ENCODE measurements at places on chromosomes 3 and 15. TPM values are rescaled to one million over a fixed set of nuclear protein-coding genes. Genes with fewer than 3 reads are reported as not detected.

The IMPG2 gene
- total RNA-seq: 0.33 TPM

The RBPMS2 gene
- total RNA-seq: not detected

The FRMD4B gene
- total RNA-seq: 1.2 TPM

The TIGIT gene
- not detected for total RNA-seq

The ARNT2 gene
- total RNA-seq: 9.8 TPM

- no peak overlapping the region for H3K4me3 ChIP-seq
- no peak for DNase-seq
- no peaks in the 10 kb centered on the region for H3K36me3 ChIP-seq
- H3K27me3 ChIP-seq: no peaks in the 10 kb centered on the region
- no peaks in the 10 kb centered on the region for H3K4me1 ChIP-seq
- no peak overlapping the region for H3K27ac ChIP-seq
Observed at GRCh38 chr3:71708476-71709105, 16.6 kb downstream of the EIF4E3 start.

- H3K27ac ChIP-seq: peak overlapping the region; percentile 77
- no peak for DNase-seq
- no peaks in the 10 kb centered on the region for H3K27me3 ChIP-seq
- H3K4me1 ChIP-seq: peaks cover 25% of the 10 kb centered on the region
- no peaks in the 10 kb centered on the region for H3K36me3 ChIP-seq
- no peak overlapping the region for H3K4me3 ChIP-seq
Observed at GRCh38 chr3:58627941-58628340, 38.6 kb downstream of the FAM3D start.

DNA sequence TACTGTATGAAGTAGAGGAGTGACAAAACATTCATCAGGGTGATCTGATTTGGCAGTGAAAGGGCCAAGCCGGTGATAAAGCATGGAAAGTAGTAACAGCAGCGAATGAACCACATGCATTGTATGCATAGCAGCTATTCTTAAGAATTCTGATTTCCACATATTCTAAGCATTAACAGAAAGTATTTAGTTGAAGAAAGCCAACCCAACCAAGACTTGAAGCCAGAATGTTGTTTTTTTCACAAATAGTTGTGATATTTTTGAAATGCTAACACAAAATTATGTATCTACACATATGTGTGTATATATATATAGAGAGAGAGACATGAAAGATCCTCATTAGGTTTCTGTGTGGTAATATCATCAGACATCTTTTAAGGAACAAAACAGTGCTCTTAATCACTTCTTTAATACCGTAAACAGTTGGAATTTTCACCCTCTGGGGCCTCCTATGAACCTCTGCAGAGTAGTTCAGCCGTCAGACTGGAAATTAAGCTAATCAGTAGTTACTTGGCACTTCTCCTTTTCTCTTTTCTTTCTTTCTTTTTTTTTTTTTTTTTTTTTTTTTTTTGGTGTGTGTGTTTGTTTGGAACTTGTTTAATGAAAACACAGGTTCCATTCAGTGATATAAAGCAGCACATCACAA is 139.6 kb downstream of the CMSS1 start:
- no peak overlapping the region for H3K4me3 ChIP-seq
- no peaks in the 10 kb centered on the region for H3K36me3 ChIP-seq
- no peaks in the 10 kb centered on the region for H3K4me1 ChIP-seq
- H3K27me3 ChIP-seq: no peaks in the 10 kb centered on the region

- peaks cover 7% of the 10 kb centered on the region for H3K4me1 ChIP-seq
- H3K36me3 ChIP-seq: no peaks in the 10 kb centered on the region
- no peak overlapping the region for H3K27ac ChIP-seq
- H3K27me3 ChIP-seq: no peaks in the 10 kb centered on the region
- DNase-seq: no peak
- no peak overlapping the region for H3K4me3 ChIP-seq
Observed at GRCh38 chr3:169083163-169083562, 580.3 kb downstream of the MECOM start.

- H3K4me1 ChIP-seq: no peaks in the 10 kb centered on the region
- no peaks in the 10 kb centered on the region for H3K27me3 ChIP-seq
- no peak overlapping the region for H3K4me3 ChIP-seq
- H3K27ac ChIP-seq: no peak overlapping the region
Observed at GRCh38 chr3:63595221-63595620, 57.3 kb upstream of the SNTN start.

- H3K36me3 ChIP-seq: no peaks in the 10 kb centered on the region
- peaks cover 21% of the 10 kb centered on the region for H3K4me1 ChIP-seq
- H3K27ac ChIP-seq: peak overlapping the region; percentile 51
- DNase-seq: no peak
- H3K27me3 ChIP-seq: no peaks in the 10 kb centered on the region
- H3K4me3 ChIP-seq: peak overlapping the region; percentile 72
Observed at GRCh38 chr15:74432968-74433591, 678 bp downstream of the SEMA7A start.

GRCh38 chr3:15120986-15121385 is 22.0 kb upstream of the RBSN start:
- H3K27me3 ChIP-seq: no peaks in the 10 kb centered on the region
- H3K4me1 ChIP-seq: no peaks in the 10 kb centered on the region
- no peak for DNase-seq
- no peak overlapping the region for H3K4me3 ChIP-seq
- no peaks in the 10 kb centered on the region for H3K36me3 ChIP-seq
- H3K27ac ChIP-seq: no peak overlapping the region

GRCh38 chr15:64897345-64897985 is 14.2 kb upstream of the ANKDD1A start:
- no peak overlapping the region for H3K4me3 ChIP-seq
- H3K27me3 ChIP-seq: no peaks in the 10 kb centered on the region
- DNase-seq: peak; percentile 65
- H3K4me1 ChIP-seq: peaks cover 19% of the 10 kb centered on the region
- H3K36me3 ChIP-seq: no peaks in the 10 kb centered on the region

GRCh38 chr3:115814006-115814405 is 190.7 kb downstream of the GAP43 start:
- no peak for DNase-seq
- H3K27ac ChIP-seq: no peak overlapping the region

DNA sequence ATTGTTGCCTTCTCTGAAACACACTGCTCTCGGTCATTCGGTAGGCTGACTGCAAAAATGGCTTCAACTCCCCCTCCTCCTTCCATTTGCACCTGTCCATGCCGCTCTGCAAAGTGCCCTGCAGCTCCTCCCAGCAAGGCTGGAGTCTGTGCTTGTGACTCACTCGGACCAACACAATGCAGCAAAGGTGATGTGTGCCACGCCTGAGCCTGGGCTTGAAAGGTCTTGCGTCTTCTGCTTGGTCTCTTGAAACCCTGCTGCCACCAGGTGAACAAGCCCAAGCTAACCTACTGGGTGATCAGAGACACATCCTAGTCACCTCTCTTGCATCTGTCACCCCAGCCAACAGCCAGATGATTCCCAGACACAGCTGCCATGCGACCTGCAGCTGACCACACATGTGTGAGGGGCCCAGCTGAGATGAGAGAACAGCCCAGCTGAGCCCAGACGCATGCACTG is 71.1 kb downstream of the MGLL start:
- H3K4me3 ChIP-seq: no peak overlapping the region
- peaks cover 34% of the 10 kb centered on the region for H3K4me1 ChIP-seq
- H3K27ac ChIP-seq: peak overlapping the region; percentile 42
- DNase-seq: no peak

- peak overlapping the region; percentile 60 for H3K27ac ChIP-seq
- no peaks in the 10 kb centered on the region for H3K27me3 ChIP-seq
- H3K36me3 ChIP-seq: no peaks in the 10 kb centered on the region
Observed at GRCh38 chr3:15631426-15632211, 30.1 kb downstream of the BTD start.

DNA sequence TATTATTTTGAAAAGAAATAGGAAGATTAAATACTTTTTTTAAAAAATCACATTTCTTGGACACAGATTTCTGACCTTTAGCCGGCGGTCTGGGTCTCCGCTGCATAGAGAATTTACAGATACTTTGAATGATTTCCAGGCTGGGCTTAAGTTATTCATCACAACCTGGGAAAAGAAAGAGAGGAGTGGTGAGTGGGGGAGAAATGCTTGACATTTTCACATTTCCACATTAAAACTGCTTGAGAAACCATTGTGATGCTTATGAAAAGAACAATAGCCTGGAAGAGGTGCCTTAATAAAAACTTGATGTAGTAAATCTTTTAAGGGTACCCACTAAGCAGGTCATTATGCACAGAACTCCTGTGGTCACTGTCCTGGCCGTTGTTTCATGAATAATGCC is 166.8 kb upstream of the MRPL3 start:
- H3K4me1 ChIP-seq: no peaks in the 10 kb centered on the region
- H3K27ac ChIP-seq: no peak overlapping the region
- H3K36me3 ChIP-seq: no peaks in the 10 kb centered on the region
- H3K27me3 ChIP-seq: no peaks in the 10 kb centered on the region
- DNase-seq: no peak
- no peak overlapping the region for H3K4me3 ChIP-seq
